ENCODE measurements at places on chromosomes 5 and 9.

DNA sequence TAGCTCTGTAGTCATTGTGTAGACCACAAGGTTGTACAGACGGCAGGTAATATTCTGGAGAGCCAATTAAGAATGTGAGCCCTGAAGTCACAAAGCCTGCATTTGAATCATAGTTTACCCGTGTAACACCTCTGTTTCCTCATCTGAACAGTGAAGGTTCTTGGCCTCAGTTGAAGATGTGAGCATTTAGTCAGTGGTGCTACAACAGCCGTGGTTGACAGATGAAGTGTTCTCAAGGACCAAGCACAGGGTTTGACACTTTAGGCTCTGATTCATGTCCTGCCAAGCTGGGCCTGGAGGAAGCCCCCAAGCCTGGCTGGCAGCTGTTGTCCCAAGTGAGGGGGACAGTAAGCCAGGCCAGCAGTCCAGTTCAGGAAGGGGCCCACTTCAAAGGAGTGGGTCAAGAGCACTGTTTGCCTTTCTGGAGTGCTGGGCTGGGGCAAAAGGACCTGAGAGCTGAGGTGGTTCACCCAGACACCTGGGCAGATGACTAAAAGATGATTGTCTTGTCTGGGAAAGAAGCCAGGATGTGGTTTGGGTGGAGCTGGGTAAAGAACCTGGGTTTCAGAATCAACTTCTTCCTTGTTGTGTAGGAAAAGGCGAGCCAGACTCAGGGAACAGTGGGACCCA is 20.7 kb downstream of the FAXDC2 start:
- DNase-seq, result no peak

DNA sequence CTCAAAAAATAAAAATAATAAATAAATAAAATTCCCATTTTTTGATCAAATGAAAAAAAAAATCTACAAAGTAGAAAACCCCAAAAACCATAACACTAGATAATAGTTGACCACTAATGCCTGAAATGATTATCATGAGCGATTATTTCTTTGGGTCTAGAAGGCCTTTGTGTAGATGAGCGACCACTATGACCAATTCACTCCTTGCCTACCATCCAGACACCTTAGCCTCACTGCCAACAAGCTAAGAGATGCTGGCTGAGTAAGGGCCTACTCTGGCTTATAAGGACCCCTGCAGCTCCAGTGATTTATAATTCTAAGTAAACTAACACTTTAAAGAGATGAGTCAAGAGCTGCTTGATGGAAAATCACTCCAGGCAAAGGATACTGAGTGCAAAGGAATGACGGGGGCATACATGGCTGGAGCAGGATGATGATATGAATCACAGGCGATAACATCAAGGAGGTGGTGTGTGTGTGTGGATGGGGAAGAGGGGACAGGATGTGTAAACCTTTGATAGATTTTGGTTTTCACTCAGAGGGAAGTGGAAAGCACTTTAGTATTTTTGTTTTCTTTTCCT is 4.8 kb upstream of the F2RL1 start:
- DNase-seq, result no peak

- DNase-seq, result no peak
These were observed 49.7 kb downstream of the PLPP1 start for GRCh38 chr5:55485073-55485472.

GRCh38 chr5:53392073-53392472 is 88.4 kb upstream of the FST start:
- DNase-seq, result no peak

GRCh38 chr9:87498046-87498810 is 561 bp downstream of the DAPK1 start:
- DNase-seq, result peak; percentile 60

GRCh38 chr5:147436596-147436995 is 73.3 kb downstream of the DPYSL3 start:
- no peak for DNase-seq

- no peak for DNase-seq
These were observed 448.0 kb downstream of the CDH10 start for GRCh38 chr5:24196789-24197188.

- DNase-seq, result no peak
These were observed 6.3 kb downstream of the STC2 start for GRCh38 chr5:173321886-173322285.

DNA sequence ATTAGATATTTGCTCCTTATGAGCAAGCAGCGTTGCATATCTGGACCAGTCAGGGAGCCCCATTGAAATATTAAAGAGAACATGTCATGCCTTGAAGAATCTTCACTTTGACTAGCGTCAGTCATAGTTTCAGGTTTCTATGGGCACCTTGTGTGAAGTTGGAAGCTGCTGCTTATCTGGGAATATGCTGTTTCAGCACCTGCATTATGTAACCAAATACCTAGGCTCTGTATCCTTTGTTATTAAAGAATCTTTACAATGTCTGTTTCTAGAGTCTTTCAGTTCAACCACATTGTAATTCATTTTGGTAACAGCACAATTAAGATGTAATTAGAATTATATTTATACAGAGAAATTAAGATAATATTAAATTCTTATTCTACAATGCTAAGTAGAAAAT is 818.8 kb upstream of the TYRP1 start:
- DNase-seq, result no peak

DNA sequence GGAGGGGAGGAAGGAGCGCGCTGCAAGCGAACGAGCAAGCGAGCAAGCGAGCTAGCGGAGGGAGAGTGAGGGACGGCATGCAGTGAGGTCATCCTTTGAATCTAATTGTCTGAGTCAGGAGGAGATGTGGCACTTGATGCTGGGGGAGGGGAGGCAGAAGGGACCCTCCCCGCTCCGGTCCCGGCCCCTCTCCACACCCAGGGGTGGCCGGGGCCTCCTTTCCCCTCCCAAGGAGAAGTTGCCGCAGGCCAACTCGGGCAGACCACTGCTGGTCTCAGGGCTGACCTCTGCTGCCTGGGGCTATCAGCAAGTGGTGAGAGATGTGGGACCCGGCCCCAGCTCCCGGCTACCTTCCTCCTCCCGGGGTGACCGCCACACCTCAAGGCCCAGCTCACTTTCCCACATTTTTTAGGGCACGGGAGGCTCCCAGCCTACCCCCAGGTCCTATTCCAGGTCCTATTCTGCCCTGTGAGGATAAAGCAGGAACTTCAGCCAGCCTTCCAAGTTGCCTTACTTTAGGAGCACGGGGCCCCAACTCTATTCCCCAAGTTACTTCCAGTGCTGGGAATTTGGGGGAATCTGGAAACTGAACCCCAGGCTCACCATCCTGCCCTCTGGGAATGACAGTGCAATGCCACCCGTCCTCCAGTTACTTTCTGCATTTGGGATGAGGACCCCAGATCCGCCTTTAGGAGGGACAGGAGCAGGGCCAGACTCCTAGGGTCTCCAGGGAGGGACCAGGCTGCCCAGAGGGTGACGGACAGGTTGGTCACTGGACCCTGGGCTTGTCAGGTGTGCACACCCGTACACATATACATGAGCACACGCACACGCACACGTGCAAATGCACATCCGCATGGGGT is 11.1 kb downstream of the CNTFR start:
- DNase-seq, result no peak

DNA sequence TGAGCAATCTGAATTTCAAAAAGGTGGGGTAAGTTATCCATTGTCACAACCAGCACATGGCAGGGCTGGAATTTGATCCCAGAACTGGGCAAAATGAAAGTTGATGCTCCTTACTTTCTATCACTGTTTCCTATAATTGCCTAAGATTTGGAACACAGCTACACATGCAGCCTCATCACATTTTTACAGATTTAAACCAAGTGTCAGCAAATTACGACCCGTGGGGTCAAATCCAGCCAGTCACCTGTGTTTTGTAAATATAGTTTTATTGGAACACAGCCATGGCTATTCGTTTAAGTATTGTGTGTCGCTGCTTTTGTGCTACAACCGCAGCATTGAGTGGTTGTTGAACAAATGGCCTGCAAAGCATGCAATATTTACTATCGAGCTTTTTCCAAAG is 94.3 kb downstream of the SREK1 start:
- no peak for DNase-seq

DNA sequence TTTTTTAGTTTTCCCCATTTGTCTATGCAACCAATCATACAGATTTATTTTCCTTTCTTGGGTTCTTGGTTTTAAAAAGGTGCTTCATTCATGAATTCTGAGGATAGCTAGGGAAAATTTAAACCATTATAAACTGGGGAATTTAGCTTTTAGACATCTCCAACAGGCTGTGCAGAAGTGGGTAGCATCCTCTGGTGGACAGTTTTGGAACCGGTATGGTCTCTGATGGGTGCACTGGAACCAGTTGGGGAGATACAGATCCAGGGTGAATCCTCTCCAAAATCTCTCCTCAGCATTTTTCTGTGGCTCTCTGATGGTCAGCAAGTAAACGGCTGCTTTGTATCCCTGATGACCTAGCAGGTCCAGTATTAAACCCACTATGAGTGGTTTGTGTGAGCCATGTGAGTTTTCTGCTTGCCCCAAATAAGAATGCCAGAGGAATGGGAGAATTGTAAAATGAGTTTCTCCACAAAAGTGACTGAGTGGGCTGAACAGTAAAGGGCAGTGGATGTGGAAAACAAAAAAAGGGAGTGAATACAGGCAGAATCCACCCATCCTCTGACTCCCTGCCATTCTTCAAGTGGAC is 9.1 kb upstream of the DNAJC25 start:
- no peak for DNase-seq

DNA sequence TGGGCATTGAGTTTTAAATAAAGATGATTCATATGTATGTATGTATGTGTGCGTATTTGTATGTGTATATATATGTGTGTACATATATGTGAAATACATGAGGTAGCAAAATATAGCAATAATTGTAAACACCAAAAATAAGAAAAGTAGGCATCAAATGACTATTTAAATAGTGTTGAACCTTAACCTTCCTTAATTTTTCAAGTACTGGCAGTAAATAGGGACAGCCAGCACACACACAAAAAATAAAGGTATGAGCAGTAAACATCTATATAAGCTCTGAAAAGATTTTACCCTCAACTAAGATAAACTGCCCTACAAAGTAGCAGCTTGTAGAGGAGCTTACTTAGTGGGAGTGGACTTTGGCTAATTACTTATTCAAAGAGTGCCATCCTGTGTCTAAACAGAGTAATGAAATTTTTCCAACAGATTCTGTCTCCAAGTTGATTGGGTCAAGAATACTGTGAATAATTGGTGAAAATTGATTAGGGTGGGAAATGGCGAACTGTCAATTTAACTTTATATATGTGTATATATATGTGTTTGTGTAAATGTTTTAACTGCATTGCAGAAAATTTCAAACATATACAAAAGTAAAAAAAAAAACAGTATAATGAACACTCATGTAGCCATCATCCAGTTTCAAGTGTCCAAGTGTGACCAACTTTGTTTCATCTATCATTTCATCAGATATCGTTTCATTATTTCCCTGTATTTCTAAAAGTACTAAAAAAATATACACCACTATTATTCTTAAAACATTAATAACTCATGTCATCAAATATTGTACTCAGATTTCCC is 2.0 kb upstream of the ADAMTS6 start:
- no peak for DNase-seq

GRCh38 chr9:118360036-118360435 is 655.8 kb downstream of the TLR4 start:
- no peak for DNase-seq

DNA sequence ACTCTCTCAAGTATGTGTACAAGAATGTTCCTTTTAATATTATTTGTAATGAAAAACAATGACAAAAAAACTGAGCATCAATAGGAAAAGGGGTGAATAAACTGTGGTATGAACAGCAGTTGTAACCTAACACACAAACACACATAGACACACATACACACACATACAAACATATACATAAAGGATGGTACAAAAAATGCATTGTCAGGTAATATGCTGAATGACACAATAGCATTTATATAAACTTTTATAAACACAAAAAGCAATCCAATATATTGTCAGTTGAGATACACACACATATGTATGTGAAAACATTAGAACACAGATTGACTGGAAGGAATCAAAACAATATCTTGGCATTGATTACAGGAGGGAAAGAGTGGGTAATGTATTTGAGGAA is 227.0 kb upstream of the ISL1 start:
- DNase-seq, result no peak

DNA sequence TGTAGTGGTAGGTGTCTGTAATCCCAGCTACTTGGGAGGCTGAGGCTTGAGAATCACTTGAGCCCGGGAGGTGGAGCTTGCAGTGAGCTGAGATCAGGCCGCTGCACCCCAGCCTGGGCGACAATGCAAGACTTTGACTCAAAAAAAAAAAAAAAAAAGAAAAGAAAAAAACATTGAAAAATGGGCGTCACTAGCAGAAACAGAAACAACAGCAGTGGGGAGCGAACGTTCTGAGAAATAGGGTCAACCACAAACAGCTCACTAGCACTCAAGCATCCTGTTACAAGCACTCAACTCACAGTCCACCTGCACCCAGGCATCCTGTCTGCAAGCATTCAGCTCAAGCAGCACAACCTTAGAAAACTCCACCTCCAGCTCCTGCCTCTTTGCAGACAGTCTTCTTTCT is 17.2 kb downstream of the TRIM14 start:
- peak; percentile 60 for DNase-seq

- DNase-seq, result no peak
These were observed 179.2 kb downstream of the MACROH2A1 start for GRCh38 chr5:135219868-135220267.

DNA sequence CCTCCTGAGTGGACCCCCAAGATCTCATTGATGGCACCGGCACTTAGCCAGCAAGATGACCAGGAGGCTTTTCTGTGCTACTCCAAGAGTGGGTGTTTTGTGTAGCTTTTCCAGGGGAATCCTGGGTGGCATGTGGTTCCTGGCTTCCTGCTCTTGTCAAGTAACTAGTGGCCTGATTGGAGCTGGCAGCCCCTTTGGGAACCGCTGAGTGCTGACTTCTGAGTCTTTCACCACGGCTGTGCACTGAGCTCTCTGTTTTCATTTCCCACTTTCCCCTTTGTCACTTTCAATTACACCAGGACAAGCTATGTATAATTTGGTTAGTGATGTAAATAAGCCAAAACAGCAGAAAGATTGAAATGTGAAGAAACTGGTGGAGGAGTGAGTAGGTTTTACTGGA is 255.4 kb downstream of the GOLPH3 start:
- DNase-seq, result no peak

GRCh38 chr5:176737746-176738636 is 72.4 kb upstream of the UNC5A start:
- no peak for DNase-seq

DNA sequence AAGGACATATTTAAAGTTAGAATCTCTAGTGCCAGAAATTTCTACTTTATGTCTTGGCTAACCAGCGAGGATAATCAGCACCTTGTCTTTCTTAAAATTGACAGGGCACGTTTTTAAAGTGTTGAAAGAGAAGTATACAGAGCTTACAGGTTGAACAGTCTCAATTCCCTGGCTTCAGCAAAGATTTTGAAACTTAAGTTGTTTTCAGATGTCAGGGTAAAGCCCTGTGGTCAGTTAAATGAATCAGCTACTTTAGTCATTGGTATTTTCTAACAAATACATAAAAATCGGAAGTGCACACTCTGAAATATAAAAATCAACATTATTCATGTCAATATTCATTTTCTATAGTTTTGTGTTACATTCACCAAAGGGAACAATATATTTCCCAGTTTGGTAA is 29.1 kb downstream of the SNCAIP start:
- no peak for DNase-seq

All from Right ventricle myocardium superior (tissue), 1 donor.